ENCODE measurements at places on chromosomes 5 and 9. TPM values are rescaled to one million over a fixed set of nuclear protein-coding genes. Genes with fewer than 3 reads are reported as not detected.

The UGT3A2 gene
- total RNA-seq: not detected

The TOR1B gene
- total RNA-seq: 16.2 TPM

The KCNN2 gene
- total RNA-seq: not detected

The FCN1 gene
- total RNA-seq: not detected

The UNC5A gene
- total RNA-seq: not detected

The IL5 gene
- total RNA-seq: 1.6 TPM

Data from naive thymus-derived CD4-positive, alpha-beta T cell (primary cell).